ENCODE measurements at places on chromosomes 2 and 18.

GRCh38 chr2:99818842-99819241 lies 323.5 kb downstream of the AFF3 start:
- DNase-seq = no peak

DNA sequence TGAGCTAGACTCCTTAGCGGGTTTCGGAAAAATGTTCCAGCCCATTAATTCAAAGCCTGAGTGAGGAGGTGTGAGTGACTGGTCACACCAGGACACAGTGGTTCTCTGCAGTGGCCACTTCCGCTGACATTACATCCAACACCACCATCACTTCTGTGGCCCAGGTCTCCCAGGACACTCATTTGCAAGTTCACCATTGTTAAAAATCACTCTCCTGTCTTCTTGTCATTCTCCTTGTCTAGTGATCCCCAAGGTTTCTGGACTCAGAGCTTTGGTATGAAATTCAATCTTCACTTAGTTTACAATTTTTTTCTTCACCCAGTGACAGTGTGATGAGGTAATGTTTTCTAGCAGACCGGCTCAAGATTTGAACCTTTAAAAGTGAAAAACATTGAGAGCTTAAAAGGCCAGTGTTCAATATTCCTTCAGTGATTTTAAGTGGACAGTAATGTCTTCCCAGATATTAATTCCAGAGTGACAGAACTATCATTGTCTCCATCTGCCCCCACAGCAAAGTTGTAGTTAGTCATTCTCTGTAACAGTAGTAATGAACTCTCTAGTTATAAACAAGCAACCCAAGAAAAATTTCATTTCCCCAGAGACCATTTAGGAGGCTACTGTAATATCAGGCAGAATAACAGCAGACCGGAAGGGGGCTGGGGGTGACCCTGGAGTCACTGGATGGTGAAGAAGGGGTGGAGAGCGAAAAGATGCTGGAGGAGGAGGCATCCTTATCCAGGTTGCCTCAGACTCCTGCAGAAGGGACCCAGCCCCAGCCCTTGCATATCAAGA lies 164.9 kb downstream of the GFPT1 start:
- no peak for DNase-seq

- DNase-seq = no peak
Measured at GRCh38 chr2:64918220-64918886, 70.8 kb upstream of the SLC1A4 start.

- DNase-seq = no peak
Measured at GRCh38 chr2:42618116-42618515, 49.7 kb downstream of the MTA3 start.

DNA sequence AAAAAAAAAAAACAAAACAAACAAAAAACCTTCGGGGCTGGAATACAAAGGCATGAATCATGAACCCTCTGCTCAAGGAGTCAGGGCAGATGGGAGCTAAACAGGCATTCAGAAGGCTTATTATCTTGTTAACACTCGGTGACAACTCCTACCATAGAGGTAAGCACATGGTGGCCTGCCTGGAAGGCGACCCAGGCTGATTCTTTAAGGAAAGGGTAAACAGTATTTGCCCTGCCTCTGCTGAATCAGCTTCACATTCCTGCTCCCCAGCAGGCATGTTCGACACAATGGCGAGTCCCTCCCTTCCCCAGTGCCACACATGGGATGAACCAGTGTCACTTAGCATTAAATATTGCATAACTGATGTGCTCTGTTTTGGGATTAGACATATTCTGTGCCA lies 191.9 kb downstream of the ARL4C start:
- no peak for DNase-seq

DNA sequence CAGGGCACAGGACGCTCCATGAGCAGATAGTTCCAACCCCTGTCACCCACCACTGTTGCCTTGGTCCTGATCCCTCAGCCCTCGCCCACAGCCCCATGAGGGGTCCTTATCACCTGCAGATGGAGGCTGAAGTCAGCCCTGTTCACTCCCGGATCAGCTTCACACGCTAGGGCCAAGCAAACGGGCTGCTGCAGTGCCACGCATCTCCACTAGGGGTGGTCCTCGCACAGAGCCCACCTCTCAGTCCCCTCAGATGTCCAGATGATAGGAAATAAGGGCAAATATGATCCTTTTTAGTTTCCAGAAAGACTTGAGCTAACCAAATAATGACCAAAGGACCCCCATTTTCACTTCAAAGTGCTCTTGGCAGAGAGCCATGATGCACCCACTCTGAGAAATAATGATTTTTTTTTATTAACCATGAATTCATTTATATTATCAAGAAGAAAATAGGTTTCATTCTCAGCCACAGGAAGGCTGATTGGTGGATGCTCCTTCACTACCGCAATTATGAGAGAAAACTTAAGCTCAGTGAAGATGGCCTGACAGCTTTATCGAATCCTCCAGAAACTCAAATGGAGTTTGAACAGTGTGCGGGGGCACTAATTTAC lies 71.9 kb upstream of the KLHL29 start:
- no peak for DNase-seq

GRCh38 chr2:197075281-197075680 lies 148.8 kb upstream of the PGAP1 start:
- DNase-seq = no peak

GRCh38 chr2:149160701-149161217 lies 122.3 kb downstream of the LYPD6B start:
- DNase-seq = no peak

GRCh38 chr2:29196792-29197788 lies 81.9 kb downstream of the CLIP4 start:
- DNase-seq = peak; percentile 42

- DNase-seq = no peak
Measured at GRCh38 chr18:48986851-48987761, 36.3 kb upstream of the SMAD7 start.

DNA sequence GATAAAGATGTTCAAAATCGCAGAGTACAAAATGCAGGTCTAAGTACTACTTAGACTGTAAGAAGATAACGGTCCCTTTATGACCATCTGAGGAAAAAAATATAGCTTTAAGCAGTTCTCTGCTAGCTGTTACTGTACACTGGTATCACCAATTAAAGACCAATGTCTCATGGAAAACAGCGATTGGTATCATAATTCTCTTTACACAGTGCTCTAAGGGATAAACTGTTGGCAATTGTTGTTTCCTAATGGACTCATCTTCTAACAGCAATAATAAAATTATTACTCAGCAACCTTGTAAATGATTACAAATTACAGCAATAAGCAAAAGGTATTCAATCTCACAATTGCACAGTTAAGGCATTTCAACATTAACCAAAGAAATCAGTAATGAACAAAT lies 142.2 kb upstream of the DLGAP1 start:
- DNase-seq = peak; percentile 19

DNA sequence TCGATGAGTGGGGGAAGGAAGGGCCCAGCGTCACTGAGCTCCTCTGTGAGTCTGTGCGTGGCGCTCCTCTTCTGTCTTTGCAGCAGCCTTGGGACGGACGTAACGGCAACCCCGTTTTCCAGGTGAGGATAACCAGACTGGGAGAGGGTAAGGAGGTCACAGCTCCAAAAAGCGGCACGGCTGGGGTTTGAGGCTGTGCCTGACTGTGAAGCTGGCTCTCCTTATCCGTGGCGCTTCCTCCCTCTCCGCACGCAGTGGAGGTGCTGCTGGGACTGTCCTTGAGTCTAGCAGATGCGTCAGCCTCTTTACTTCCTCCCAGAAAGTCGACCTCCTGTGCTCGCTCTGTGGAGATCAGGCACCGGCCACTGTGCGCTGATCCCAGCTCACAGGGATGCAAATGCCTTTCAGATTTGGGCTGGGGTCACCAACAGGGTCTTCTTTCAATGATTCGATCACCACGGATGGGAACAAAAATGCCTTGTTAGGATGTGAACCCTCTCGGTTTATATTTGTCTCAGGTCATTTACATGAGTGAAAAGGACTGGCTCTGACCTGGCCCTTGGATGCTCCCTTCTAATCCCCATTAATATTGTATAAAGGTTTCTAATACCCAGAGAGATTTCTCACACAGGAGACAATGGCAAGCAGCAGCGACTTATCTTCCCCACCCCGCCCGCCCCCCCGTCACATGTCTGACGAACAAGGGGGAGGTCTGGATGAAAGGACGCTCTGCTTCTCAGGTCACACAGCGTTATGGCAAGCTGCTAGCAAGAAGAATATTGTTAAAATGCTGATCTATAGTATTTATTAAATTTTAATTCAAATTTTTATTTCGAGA lies 30.1 kb upstream of the E2F6 start:
- no peak for DNase-seq

GRCh38 chr2:119254601-119255080 lies 31.0 kb downstream of the STEAP3 start:
- no peak for DNase-seq

- no peak for DNase-seq
Measured at GRCh38 chr2:61158356-61158955, 3.5 kb upstream of the C2orf74 start.

GRCh38 chr18:12034241-12035100 lies 53.2 kb downstream of the IMPA2 start:
- DNase-seq = no peak

- DNase-seq = no peak
Measured at GRCh38 chr2:169300636-169301530, 61.5 kb downstream of the LRP2 start.

DNA sequence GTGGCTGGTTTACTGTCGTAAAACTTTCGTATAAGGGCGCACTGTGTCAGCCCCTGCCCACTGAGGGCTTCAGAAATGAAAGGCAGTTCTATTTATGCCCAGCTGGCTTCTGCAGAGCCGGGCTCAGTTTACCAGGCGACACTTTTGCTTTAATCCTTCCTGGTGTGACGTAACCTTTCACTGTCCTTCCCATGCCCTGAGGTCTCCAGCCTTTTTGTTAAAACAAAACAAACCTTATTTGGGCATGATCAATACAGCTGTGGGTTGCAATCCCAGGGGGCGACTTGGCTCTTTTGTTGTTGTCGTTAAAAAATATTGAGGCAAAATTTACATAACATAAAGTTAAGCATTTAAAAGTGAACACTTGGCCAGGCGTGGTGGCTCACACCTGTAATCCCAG lies 85.3 kb downstream of the AGAP1 start:
- DNase-seq = peak; percentile 28

DNA sequence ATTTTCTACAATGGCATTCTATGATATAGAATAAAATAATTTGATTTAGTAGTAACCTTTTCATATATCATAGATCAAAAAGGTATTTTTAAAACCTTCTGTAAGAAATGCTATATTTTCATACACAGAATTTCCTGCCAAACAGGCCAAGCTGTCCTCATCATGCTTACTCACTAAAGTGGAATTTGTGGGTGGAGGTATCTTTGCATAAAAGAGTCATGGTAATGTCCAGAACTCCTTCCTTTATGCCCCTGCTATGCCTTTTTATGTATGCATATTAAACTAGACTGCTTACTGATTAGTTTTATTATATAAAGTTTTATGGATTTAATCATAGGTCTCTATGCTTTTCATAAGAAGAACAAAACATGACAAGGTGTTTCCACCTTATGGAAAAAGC lies 27.5 kb upstream of the MARCHF7 start:
- DNase-seq = no peak

GRCh38 chr2:117692001-117692763 lies 122.3 kb upstream of the DDX18 start:
- DNase-seq = no peak

GRCh38 chr2:15588329-15588919 lies 3.2 kb upstream of the DDX1 start:
- DNase-seq = peak; percentile 64

DNA sequence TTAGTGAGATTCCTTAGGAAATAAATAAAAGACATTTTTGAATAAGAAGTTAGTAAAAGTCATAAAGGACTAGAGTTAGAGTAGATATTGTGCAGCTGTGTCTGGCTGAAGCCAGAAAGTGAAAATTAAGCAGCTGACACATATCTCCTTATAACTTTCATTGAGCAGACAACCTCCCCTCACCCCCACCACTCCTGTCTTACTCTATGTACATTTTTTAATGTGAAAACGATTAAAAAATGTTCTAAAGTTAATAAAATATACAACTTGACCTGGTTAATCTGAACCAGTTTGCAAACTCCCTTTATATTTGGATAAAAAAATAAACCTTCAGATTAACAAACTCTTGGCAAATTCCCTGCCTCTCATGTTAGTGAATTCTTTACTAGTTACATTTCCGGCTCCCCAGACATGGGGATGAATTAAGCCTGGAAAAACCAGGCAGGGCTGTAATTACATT lies 462.8 kb downstream of the MEIS1 start:
- DNase-seq = no peak

DNA sequence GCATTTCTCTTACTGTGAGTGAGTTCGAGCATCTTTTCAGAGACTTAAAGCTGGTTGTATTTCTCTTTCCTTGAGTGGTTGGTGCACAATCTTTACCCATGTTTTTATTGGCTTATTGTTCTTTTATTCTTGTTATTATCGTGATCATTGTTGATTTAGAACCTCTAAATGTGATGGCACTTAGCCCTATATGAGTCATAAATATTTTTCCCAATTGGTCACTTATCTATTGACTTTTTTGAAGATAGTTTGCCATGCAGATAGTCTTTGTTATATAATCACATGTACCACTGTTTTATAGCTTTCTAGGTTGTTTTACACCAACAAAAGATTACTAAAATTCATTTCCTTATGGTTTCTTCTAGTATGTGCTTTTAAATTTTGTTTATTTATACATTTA lies 141.6 kb upstream of the MSH6 start:
- no peak for DNase-seq

- DNase-seq = no peak
Measured at GRCh38 chr2:158359846-158360245, 96.7 kb downstream of the CCDC148 start.

DNA sequence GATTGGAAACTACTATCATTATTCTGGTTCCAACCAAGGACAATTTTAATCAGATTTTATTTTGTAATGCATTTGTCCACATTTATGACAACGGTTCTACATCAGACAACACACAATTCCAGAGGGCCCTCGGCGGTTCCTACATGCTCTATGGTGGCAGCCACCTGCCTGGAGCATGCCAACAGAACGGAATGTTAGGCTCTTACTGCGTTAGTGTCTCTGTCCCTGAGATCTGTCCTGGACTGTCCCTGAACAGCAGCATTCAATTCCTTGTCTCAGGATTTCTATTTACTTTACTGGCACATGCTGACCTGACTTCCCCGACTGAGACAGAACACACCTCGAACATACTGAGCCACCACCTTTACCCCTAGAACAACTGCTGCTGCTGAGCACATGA lies 117.7 kb downstream of the CCBE1 start:
- no peak for DNase-seq

DNA sequence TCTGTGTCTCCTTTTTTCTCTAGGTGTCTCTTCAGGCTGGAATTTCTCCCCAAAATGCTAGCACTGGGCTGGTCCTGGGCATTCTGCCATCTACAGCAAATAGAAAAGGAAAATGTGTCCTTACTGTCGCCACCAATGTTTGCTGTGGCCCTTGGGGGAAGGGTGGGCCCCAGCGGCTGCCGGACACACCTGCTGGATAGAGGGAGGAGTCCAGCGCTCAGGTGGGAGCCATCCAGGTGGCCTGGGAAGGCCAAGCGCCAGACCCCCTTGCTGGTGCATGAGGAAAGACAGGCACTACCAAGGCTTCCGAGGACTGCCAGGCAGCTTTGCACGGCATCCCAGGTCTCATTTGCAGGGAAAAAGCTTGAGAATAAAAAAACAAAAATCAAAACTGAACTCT lies 147.7 kb upstream of the GATA6 start:
- DNase-seq = no peak

GRCh38 chr2:216001216-216002100 lies 11.9 kb downstream of the MREG start:
- no peak for DNase-seq
